ENCODE measurements at places on chromosomes 5 and 9. TPM values are rescaled to one million over a fixed set of nuclear protein-coding genes. Genes with fewer than 3 reads are reported as not detected.

The CYSRT1 gene
- 24.3 TPM for total RNA-seq

The GPX8 gene
- total RNA-seq, result 22.1 TPM

The RETREG1 gene
- total RNA-seq, result 27.7 TPM

The ZNF454 gene
- 3.4 TPM for total RNA-seq

The HAVCR2 gene
- 4.4 TPM for total RNA-seq

The ADAMTSL1 gene
- total RNA-seq, result 8.1 TPM

The MRRF gene
- 38.5 TPM for total RNA-seq

The TPM2 gene
- total RNA-seq, result 460 TPM

The PCDHGB5 gene
- 15.0 TPM for total RNA-seq

The C5orf24 gene
- total RNA-seq, result 38.3 TPM

The WDR31 gene
- 2.0 TPM for total RNA-seq

The FCN2 gene
- not detected for total RNA-seq

The SLC36A3 gene
- total RNA-seq, result not detected

The TRPM3 gene
- 0.25 TPM for total RNA-seq

The RGS7BP gene
- total RNA-seq, result 11.8 TPM

The MLANA gene
- total RNA-seq, result not detected

The TRIM36 gene
- 2.2 TPM for total RNA-seq

Data from vagina (tissue), 2 donors.